LHCN-M2 (cell line): ENCODE measurements at places on chromosomes 11 and 22. TPM values are rescaled to one million over a fixed set of nuclear protein-coding genes. Genes with fewer than 3 reads are reported as not detected.

DNA sequence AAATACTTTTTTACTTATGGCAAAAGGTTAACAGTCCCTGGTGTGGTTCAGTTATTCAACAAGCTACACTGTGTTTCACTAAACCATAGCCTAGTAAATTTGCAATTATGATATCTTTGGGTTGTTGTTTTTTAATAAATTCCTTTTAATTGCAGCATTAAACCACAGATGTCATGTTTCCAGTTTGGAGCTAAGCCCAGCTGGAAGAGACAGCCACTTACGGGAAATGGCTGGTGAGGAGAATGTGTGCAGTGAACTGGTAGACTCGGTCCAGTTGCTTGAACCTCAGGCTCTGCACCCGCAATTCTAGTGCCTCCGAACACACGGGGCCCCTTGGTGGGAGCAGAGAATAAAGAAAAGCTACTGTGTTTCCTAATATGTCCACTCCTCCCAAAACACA, 70.8 kb downstream of the WNT11 start:
- DNase-seq = no peak

- DNase-seq = no peak
These were observed 15.7 kb downstream of the PRPF19 start for GRCh38 chr11:60890696-60891095.

GRCh38 chr22:22836635-22837034, 51.0 kb upstream of the IGLL5 start:
- no peak for DNase-seq

DNA sequence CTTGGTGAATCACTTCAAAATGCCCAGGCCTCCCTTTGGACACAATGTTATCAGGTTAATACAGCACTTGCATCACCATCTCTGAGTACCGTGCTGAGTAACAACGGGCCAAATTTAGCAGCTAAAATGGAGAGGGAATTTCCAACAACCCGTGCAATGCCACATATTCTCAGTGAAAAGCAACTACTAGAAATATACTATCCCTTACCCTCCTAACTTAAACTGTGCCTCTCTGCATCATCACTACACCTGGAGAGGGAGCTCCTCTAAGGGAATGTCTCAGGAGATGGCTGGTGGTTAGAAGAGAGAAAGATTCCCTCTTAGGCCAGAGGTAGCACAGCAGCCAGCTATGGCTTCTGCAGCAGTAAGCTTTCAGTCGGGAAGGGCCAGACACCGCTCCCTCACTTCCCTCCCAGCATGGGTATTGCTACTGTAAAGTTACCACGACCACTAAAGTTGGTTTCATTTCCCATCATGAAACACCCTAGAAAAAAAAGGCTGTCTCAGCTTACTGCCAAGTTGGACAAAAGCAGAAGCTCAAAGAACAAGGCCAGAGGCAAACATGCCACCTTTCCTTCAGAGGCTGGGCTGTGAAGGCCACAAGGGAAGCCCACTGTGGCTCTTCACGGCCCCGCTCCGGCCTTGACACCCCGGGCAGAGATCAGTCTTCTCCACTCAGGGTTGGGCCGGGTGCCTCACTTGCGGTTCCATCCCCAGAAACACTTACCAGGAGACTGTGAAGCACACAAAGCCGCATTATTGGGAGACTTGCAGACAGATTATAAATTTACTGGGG, 3.9 kb downstream of the MAML2 start:
- DNase-seq = peak; percentile 58

GRCh38 chr22:19040888-19041703, 81.1 kb downstream of the DGCR2 start:
- no peak for DNase-seq

DNA sequence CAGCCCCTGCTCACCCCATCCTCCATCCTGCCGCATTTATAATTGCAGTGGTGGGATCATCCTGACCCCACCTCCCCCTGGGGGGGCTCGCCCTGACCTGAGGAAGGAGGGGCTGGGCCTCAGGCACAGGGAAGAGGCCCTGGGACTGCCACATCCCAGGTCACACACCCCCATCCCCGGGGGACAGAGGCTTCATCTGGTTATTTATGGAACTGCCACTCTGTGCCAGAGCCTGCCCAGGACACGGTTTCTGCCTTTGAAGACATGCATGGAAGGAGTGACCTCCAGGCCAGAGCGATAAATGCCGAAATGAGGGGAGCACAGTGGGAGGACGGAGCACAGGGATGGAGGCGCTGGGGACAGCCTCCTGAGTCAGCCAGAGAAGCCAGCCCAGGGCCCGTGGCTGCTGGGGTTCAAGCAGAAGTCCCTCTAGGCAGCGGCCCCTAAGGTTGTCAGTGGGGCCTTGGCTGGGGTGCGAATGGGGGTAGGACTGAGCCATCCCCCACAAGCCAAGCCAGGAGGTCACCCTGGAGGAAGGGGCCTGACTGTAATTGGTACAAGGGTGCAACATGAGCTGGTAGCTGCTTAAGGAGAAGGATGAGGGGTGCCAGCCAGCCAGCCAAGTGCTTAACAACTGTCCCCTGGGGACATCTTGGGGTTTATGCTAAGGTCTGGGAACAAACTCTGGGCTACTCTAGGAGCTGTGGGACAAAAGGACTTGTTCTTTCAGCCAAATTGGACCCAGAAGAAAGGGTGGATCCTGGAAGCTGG, 51.4 kb upstream of the SHISAL1 start:
- DNase-seq = no peak

The APLP2 gene
- 220 and 259 TPM in 2 replicates for total RNA-seq

The BATF2 gene
- total RNA-seq = 0.19 and 0.40 TPM in 2 replicates

The PATE2 gene
- not detected in 2 replicates for total RNA-seq

The OR52A1 gene
- not detected in 2 replicates for total RNA-seq
